Activated naive CD4-positive, alpha-beta T cell treated with anti-CD3 and anti-CD28 coated beads, Interleukin-2, amount 50 U/mL, for 16 hours (primary cell): ENCODE measurements at places on chromosomes 6 and 20.

GRCh38 chr20:39019805-39020325 lies 57.7 kb downstream of the DHX35 start:
- peak; percentile 32 for DNase-seq

DNA sequence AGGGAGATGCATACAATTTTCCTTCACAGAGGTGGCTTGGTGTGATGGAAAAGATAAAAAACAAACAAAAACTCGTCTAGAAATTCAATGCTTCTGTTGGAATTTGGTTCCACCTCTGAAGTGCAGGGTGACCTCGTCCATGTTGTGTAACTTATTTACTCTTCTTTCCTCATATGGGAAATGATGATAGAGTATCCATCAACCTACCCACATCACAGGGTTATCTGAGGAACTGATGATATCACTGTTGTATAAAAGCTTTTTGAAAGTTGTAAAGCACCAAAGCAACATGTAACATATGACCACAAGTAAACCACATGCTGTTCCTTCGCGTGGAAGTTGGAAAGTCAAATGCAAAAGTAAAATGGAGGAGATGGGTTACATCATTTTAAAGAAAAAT lies 212.0 kb upstream of the SGK1 start:
- DNase-seq, result no peak

- no peak for DNase-seq
These were observed 108.5 kb upstream of the CHD6 start for GRCh38 chr20:41726727-41727126.

- DNase-seq, result no peak
These were observed 234.9 kb downstream of the BCKDHB start for GRCh38 chr6:80341330-80341729.

DNA sequence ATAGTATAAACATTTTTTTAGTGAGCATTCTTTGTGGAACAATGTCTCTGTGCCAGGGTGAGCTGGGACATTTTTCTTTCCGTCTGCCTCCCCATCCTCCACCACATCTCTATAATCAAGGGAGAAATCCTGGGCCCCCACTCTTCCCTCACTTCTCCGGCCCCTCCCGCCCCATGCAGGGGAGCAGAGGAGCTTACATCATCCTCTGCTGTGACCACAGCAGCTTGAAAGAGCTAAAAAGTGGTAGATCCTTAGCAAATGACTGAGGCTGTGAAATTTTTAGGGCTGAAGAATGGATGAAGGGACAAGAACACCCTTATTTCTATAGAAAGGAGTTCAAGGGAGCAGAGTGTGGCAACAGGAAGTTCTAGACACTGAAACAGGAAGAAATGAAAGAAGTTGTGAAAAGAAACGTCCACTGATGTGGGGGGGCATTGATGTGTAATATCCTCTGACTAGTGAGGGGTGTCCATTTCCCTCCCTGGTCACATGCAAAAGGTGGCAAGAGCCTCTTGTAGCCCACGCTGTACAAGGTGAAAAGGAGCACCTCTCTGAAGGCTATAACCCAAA lies 380.3 kb upstream of the JARID2 start:
- no peak for DNase-seq

GRCh38 chr20:7656687-7657467 lies 283.4 kb downstream of the HAO1 start:
- no peak for DNase-seq

DNA sequence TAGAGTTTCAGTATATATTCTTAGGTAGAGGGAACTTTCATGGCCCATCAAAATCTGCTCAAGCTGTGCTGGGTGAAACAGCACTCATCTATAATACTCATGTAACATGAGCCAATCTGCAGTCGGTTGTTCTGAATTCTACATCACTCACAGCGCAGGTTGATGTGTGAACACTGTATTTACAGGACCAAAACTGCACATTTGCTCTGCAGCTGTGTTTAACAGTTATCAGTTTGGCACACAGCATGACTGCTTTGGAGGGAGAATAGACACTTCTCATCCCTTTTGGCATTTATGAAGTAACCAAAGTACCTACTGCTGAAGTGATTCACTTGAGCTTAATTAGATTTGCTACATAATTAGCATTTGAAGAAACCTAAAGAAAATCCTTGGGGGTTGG lies 225.1 kb downstream of the BCKDHB start:
- DNase-seq, result no peak

GRCh38 chr6:1615151-1615852 lies 5.6 kb downstream of the FOXC1 start:
- DNase-seq, result no peak

DNA sequence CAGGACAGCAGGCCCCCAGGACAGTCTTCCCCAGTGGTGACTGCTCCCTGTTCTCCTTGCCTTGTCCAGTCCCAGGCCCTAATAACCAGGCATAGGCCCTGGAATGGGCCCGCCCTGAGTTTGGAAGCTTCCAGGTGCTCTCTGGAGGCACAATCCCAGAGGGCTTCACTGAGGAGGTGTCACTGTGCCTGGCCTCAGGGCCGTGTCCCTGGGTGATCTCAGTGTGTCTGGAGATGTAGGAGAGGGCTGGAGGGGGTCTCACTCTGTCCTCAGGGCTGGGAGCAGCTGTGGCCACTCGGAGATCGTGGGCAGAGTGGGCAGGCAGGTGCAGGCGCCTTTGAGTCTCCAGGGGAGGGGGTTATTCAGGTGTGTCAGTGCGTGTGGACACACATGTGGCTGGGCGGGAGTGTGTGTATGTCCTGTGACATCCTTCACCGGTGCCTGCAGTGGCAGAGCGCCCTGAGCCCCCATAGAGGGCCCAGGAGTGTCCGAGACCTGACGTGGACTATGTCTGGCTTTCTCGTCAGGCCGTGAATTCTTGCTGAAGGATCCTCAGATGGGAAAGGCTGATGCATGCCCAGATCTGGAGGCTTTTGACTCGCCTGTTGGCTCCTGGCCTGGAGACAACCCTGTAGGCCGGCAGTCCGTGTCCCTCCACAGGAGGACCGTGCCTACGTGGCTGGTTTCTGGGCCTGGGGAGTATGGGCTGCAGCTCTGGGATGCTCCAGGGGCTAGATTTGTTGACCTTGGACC lies 5.5 kb upstream of the NPBWR2 start:
- no peak for DNase-seq

GRCh38 chr6:158338311-158339112 lies 26.2 kb downstream of the TULP4 start:
- no peak for DNase-seq

GRCh38 chr6:25035512-25036435 lies 100.0 kb upstream of the RIPOR2 start:
- no peak for DNase-seq

GRCh38 chr6:25788305-25788922 lies 33.9 kb downstream of the SLC17A4 start:
- DNase-seq, result peak; percentile 31

- no peak for DNase-seq
These were observed 116.6 kb upstream of the RPS6KA2 start for GRCh38 chr6:166743406-166744222.

DNA sequence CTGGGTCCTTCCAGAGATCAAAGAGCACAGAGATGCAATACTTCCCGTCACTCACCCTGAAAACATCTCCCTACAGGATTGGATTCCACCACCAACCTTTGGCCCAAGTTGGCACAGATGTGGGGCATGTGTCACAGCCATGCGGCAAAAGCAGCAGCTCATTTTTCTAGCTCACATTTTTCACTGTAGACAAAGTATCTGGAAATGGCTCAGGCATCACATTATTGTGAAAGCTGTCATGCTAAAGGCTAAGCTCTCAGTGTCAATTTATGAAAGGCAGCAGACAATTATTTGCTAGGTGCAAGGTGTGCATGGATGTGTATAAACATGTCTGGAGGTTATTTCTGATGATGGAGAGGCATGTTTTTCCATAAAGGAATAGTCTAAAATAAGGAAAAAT lies 248.8 kb upstream of the PRND start:
- DNase-seq, result no peak

- no peak for DNase-seq
These were observed at the start of gene FLRT3 for GRCh38 chr20:14337400-14338171. Gene FLRT3 (minus strand): TSS chr20:14337612. CDS start chr20:14327506, 10,106 bp downstream.

- DNase-seq, result no peak
These were observed 861 bp downstream of the PPP1R14C start for GRCh38 chr6:150143516-150144293.

DNA sequence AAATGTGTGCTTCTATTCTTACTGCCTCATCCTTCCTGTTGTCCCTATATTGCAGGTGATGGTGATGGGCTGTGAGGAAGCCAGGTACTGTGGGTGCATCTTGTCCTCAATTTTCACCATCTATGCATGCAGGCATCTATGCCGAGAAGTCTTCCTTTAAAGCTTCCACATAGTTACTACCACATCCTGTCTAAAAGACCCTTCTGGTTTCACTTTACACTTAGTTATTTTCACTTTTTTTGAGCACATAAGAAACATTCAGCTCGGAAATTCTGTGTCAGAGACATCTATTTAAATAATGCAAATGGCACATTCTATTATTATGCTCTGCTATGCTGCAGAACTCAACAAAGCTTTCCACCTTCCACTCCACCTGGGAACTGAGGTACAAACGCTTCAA lies 28.2 kb upstream of the FABP7 start:
- no peak for DNase-seq
